Adipocyte (in vitro differentiated cells): ENCODE measurements at places on chromosomes 12 and 14.

- no peak for DNase-seq
Observed at GRCh38 chr12:22322091-22322490, 12.4 kb downstream of the ST8SIA1 start.

DNA sequence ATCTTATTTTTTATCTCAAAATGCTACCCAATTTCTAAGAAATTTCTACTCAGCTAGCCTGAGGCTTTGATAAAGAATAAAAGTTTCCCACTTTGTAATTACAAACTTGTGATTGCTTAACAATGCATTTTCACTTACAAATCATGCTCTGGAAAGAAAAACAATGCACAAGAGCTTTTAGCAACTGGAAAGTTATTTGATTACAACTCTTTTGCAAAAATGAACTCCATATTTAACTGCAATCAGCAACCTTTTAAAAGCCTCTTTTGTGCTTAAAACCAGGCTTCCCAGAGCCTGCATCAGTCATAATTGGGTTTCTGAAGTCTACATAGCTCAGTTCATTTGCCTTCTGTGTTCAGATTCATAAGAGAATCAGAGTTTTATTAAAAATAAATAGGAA, 395.2 kb downstream of the PAWR start:
- DNase-seq, result peak; percentile 41

DNA sequence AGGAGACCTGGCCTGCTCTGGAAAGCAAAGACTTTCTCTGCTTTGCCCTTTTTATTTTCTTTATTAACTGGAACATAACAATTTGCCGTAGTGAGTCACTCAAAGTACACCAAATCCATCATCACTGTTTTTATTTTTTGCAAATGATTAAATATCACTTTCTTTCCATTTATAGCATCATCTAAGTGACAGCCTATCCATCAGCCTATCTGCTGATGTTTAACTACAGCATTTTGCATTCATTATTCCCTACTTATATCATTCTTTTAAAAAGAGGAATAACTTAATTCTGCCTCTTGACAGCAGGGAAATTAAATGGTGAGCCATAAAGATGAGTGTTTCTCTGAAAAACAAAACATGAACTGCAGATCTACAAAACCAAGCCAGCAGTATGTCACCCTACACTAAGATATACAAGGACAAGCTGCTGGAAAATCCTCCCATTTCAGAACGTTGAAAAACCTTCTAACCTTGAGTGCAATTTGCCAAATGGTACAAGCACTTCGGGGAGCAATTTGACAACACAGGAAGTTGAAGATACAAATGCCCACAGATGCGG, 821.3 kb upstream of the TMEM132C start:
- no peak for DNase-seq

GRCh38 chr14:22407033-22407432, 182.0 kb downstream of the DAD1 start:
- no peak for DNase-seq

- DNase-seq, result peak; percentile 19
Observed at GRCh38 chr12:100184549-100185145, 16.0 kb upstream of the ACTR6 start.

- no peak for DNase-seq
Observed at GRCh38 chr14:61342486-61342885, 21.1 kb downstream of the PRKCH start.
